Spleen (tissue), 13 donors: ENCODE measurements at places on chromosomes 6 and 20. TPM values are rescaled to one million over a fixed set of nuclear protein-coding genes. Genes with fewer than 3 reads are reported as not detected.

DNA sequence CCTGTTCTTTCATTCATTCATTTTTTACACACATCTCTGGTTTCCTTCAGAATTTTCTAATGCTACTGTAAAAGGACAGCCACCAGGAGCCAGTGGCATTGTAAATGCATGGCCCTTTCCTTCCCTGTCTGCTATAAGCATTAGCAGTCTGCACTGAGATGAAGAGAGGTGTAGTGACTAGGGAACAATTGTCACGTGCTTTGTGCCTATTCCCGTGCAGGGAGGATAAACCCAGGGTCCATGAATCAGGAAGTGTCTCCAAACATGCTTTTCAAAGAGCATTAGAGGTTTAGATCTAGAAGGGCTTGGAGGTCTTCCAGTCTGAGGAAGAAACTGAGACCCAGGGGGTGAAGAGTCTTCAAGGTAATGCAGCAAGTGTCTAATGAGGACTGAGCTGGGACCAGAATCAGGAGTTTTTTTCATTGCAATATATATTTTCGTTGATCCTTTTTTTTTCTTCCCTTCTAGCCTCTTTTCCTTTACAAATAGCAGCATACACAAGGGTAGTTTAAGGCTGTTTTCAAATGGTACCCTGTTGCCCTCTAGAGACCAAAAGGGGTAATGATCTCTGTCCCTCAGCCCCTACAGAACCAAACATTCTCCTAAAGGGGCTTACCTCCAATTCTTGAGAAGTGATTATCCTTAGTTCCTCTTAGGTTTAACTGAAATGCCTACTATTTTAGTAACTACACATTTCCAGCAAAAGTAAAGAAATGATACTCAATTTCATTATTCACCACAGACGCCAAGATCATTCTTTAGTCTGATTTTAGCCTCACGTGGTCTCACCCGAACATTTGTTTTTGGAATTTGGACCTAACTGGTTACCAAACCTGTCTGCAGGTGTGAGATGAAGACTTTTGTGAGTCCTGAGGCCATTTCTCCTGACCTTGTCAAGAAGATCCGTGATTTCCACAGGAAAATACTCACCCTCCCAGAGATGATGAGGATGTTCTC lies 6.6 kb downstream of the TRIM15 start:
- DNase-seq: no peak
- no peak overlapping the region for H3K27ac ChIP-seq
- H3K4me3 ChIP-seq: no peak overlapping the region
- peaks cover 55% of the 10 kb centered on the region for H3K27me3 ChIP-seq

GRCh38 chr6:70080443-70081070 lies 214.2 kb downstream of the COL19A1 start:
- H3K4me3 ChIP-seq: no peak overlapping the region
- no peaks in the 10 kb centered on the region for H3K4me1 ChIP-seq
- no peaks in the 10 kb centered on the region for H3K27me3 ChIP-seq
- no peak overlapping the region for H3K27ac ChIP-seq
- no peak for DNase-seq

DNA sequence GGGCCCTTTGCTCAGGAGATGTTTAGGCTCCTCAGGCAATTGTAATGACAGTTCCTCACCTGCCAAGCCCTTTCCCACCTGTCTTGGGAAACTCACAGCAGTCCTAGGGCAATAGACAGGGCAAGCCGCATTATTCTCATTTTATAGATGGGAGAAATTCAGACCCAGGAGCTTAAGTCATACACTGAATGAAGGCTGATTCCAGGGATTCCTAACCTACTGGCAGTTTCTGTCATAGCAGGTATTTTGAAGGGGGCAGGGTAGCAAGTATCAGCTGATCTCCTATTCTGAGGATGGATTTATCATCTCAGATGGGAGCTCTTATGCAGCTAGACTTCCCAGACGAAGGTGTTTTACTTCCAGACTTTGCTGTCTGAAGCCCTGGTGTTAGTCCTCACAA lies 61.4 kb upstream of the MYL9 start:
- no peak for DNase-seq
- H3K36me3 ChIP-seq: no peaks in the 10 kb centered on the region
- H3K27ac ChIP-seq: no peak overlapping the region
- no peaks in the 10 kb centered on the region for H3K27me3 ChIP-seq
- H3K4me1 ChIP-seq: peaks cover 20% of the 10 kb centered on the region

Gene DCBLD1
- polyA plus RNA-seq: 3.2 TPM

- DNase-seq: no peak
- no peaks in the 10 kb centered on the region for H3K36me3 ChIP-seq
- H3K4me1 ChIP-seq: peaks cover 21% of the 10 kb centered on the region
- H3K4me3 ChIP-seq: no peak overlapping the region
- H3K27ac ChIP-seq: peak overlapping the region; percentile 23
- H3K27me3 ChIP-seq: peaks cover 6% of the 10 kb centered on the region
Measured at GRCh38 chr6:11653028-11653583, 115.6 kb downstream of the TMEM170B start.

- peaks cover 67% of the 10 kb centered on the region for H3K4me1 ChIP-seq
- H3K27me3 ChIP-seq: no peaks in the 10 kb centered on the region
- no peak overlapping the region for H3K4me3 ChIP-seq
- peak overlapping the region; percentile 53 for H3K27ac ChIP-seq
- H3K36me3 ChIP-seq: no peaks in the 10 kb centered on the region
Measured at GRCh38 chr6:218153-219018, 73.9 kb upstream of the DUSP22 start.

GRCh38 chr6:167054987-167055386 lies 55.8 kb downstream of the CEP43 start:
- H3K36me3 ChIP-seq: no peaks in the 10 kb centered on the region
- H3K4me1 ChIP-seq: peaks cover 12% of the 10 kb centered on the region
- H3K27ac ChIP-seq: no peak overlapping the region
- no peak for DNase-seq

Gene PHACTR3
- 1.4 TPM for polyA plus RNA-seq

- no peak overlapping the region for H3K4me3 ChIP-seq
- no peaks in the 10 kb centered on the region for H3K36me3 ChIP-seq
Measured at GRCh38 chr20:15682690-15683089, 890.6 kb downstream of the KIF16B start.

Gene MOG
- polyA plus RNA-seq: not detected

GRCh38 chr6:126444659-126445273 lies 104.9 kb downstream of the CENPW start:
- no peaks in the 10 kb centered on the region for H3K36me3 ChIP-seq
- no peak for DNase-seq
- H3K4me3 ChIP-seq: no peak overlapping the region
- H3K27ac ChIP-seq: no peak overlapping the region

DNA sequence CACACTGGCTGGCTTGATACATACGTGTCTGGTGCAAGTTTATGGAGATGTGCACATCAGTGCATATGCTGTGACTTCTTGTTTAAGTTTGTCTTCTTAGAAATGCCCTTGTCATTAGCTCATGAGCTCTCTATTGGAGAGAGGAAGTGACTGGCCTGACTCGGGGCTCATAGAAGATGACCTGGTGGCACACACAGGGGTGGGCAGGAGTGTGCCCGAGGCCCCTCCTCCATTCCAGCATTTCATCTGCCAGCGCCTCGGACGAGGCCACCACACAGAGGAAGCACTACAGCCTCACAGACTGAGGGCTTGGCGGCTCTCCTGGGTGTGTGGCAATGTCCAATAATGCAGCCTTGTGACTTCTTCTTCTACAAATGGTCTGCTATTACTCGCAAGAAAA lies 109.7 kb downstream of the FAM120B start:
- no peak overlapping the region for H3K4me3 ChIP-seq
- DNase-seq: no peak
- H3K27ac ChIP-seq: no peak overlapping the region
- H3K4me1 ChIP-seq: no peaks in the 10 kb centered on the region
- H3K36me3 ChIP-seq: no peaks in the 10 kb centered on the region

DNA sequence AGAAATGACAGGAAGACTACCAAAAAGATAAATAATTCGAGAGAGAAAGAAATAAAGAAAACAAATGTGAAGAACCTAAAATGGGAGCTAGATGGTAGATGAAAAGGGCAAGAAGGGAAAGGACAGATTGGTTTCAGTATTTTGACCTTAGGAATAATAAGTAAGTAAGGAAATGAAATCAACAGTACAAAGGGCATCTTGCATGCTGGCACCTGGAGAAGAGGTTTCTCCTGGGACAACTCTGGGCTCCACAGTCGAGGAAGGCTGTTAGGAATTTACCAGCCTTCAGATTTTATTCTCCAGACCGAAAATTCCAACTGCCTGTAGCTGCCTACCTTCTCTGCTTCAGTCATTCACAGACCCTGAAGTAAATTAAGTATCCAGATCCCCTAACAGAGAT lies 80.5 kb downstream of the SMLR1 start:
- H3K4me1 ChIP-seq: no peaks in the 10 kb centered on the region
- H3K27ac ChIP-seq: no peak overlapping the region
- no peaks in the 10 kb centered on the region for H3K36me3 ChIP-seq
- H3K4me3 ChIP-seq: no peak overlapping the region
- DNase-seq: no peak
- H3K27me3 ChIP-seq: no peaks in the 10 kb centered on the region

Gene GJA10
- polyA plus RNA-seq: not detected

GRCh38 chr6:67952121-67952520 lies 683.0 kb upstream of the ADGRB3 start:
- no peak overlapping the region for H3K4me3 ChIP-seq
- no peak for DNase-seq
- no peaks in the 10 kb centered on the region for H3K27me3 ChIP-seq
- no peaks in the 10 kb centered on the region for H3K4me1 ChIP-seq

DNA sequence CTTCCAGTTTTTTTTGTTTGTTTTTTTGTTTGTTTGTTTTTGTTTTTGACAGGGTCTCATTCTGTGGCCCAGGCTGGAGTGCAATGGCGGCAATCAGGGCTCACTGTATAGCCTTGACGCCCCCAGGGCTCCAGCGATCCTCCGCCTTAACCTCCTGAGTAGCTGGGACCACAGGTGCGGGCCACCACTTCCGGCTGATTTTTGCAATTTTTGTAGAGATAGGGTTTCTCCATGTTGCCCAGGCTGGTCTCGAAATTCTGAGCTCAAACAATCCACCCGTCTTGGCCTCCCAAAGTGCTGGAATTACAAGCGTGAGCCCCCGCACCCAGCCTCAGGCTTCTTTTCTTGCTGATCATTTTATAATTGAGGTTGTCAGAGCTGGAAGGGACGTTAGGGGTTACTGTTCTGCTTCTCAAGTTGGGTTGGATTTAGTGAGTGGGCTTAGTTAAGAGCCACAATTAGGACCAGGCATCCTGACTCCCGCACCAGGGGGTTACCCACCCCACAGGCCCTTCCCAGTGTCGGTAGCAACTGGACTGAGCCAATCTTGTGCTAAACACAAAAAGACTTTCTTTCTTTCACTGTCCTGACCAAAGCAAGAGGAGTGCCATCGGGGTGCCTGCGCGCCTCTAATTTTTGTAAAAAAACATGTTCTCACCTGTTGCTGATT lies 13.1 kb upstream of the ZSCAN9 start:
- H3K4me3 ChIP-seq: no peak overlapping the region
- peaks cover 69% of the 10 kb centered on the region for H3K27me3 ChIP-seq
- H3K4me1 ChIP-seq: peaks cover 10% of the 10 kb centered on the region
- DNase-seq: no peak

GRCh38 chr6:167462514-167463312 lies 137.8 kb downstream of the TTLL2 start:
- no peak overlapping the region for H3K27ac ChIP-seq
- no peak for DNase-seq
- no peaks in the 10 kb centered on the region for H3K27me3 ChIP-seq
- H3K4me3 ChIP-seq: no peak overlapping the region

DNA sequence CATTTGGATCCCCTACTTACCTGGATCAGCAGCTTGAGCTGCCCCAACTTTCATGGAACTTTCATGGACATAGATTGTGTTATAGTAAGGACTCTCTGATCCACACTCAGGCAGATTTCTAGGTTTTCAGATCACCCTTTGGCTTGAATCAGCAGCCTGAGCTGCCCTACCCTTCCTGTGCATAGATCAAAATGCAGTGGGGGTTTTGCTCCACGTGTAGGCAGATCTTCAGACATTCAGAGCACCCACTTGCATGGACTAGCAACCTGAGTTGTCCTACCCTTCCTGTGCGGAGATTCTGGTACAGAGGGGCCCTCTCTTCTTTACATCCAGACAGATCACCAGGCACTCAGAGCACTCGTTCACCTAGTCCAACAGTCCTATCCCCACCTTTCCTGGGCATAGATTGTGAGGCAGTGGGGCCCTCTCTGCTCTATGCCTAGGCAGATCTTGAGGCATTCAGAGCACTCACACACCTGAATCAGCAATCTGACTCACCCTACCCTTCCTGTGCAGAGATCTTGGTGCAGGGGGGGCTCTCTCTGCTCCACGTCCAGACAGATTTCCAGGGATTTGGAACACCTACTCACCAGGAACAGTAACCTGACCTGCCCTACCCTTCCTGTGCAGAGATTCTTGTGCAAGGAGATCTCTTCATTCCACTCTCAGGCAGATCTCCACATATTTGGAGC lies 705.2 kb upstream of the NRSN1 start:
- no peak overlapping the region for H3K27ac ChIP-seq
- DNase-seq: no peak
- H3K36me3 ChIP-seq: no peaks in the 10 kb centered on the region

DNA sequence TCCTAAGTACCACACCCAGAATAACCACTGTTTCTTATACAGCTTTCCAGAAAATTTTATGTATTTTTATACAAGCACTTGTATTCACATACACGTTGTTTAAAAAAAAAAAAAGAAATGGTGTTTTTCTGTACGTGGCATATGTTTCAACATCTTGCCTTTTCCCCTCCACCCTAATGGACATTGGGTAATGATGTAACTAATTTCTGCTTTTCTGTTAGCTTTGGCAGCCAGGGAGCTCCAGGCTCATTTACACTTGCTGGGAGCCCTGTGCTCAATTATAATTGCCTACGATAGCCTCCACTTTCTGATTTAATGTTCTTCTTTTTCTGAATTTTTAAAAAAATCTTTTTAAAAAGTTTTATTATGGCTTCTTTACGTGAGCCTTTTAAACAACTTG lies 352.4 kb downstream of the UTRN start:
- H3K4me3 ChIP-seq: no peak overlapping the region
- no peaks in the 10 kb centered on the region for H3K27me3 ChIP-seq
- no peak for DNase-seq
- H3K4me1 ChIP-seq: peaks cover 18% of the 10 kb centered on the region
- no peaks in the 10 kb centered on the region for H3K36me3 ChIP-seq

Gene VSTM2L
- polyA plus RNA-seq: 2.9 TPM

Gene LEMD2
- 38.6 TPM for polyA plus RNA-seq
